HepG2 (cell line): ENCODE measurements at places on chromosomes 3 and 15. TPM values are rescaled to one million over a fixed set of nuclear protein-coding genes. Genes with fewer than 3 reads are reported as not detected.

- H3K4me3 ChIP-seq = no peak overlapping the region
- peaks cover 50% of the 10 kb centered on the region for H3K4me1 ChIP-seq
- peak; percentile 48 for DNase-seq
- peaks cover 29% of the 10 kb centered on the region for H3K36me3 ChIP-seq
Measured at GRCh38 chr3:129650256-129650872, 43.9 kb upstream of the PLXND1 start.

- DNase-seq = peak; percentile 74
- H3K36me3 ChIP-seq = no peaks in the 10 kb centered on the region
- peak overlapping the region; percentile 8 for H3K4me3 ChIP-seq
Measured at GRCh38 chr15:77507911-77508310, 87.2 kb downstream of the HMG20A start.

DNA sequence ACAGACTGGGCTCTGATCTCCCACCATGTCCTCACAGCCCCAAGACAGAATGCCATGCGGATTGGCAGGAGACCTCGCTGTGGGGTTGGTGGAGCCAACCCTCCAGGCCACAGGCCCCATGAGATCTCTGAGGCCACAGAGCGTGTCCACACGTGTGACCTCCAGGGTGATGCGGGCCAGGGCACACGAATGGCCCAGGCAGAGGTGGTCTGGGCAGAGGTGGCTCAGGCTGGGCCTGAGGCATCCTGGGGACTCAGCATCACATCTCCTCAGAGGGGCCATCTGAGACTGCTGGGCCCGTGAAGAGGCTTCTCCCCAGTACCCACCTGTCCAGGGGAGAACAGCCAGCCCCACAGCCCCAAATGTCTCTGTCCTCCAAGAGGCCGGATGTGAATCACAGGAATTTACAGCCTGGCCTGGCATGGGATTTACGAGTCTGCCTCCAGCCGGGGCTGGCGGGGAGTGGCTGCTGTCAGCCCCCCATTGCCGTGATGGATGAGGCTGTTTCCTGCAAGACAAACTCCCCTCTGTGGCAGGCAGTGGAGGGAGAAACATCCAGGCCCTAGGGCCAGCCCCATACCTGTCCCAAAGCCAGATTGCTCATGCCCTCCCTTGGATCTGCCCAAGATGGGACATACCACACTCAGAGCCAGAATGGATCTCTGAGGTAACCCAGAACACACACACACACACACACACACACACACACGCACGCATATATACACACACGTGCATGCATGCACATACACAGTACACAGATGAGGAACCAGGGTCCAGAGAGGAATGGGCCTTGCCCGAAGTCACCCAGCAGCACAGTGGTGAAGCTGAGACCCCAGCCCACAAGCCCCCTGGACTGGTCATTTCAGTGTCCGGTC lies 208.3 kb downstream of the TBC1D2B start:
- no peaks in the 10 kb centered on the region for H3K36me3 ChIP-seq
- H3K27me3 ChIP-seq = peaks cover under 1% of the 10 kb centered on the region; the same call in 1 of the 3 replicates
- H3K27ac ChIP-seq = no peak overlapping the region
- H3K4me3 ChIP-seq = no peak overlapping the region

GRCh38 chr3:149375501-149376196 lies 1.8 kb downstream of the TM4SF1 start:
- H3K36me3 ChIP-seq = peaks cover 10% of the 10 kb centered on the region
- H3K27ac ChIP-seq = peak overlapping the region; percentile 92
- H3K4me3 ChIP-seq = peak overlapping the region; percentile 97
- DNase-seq = no peak
- peaks cover 3% of the 10 kb centered on the region; the same call in 1 of the 3 replicates for H3K27me3 ChIP-seq
- H3K4me1 ChIP-seq = peaks cover 65% of the 10 kb centered on the region

DNA sequence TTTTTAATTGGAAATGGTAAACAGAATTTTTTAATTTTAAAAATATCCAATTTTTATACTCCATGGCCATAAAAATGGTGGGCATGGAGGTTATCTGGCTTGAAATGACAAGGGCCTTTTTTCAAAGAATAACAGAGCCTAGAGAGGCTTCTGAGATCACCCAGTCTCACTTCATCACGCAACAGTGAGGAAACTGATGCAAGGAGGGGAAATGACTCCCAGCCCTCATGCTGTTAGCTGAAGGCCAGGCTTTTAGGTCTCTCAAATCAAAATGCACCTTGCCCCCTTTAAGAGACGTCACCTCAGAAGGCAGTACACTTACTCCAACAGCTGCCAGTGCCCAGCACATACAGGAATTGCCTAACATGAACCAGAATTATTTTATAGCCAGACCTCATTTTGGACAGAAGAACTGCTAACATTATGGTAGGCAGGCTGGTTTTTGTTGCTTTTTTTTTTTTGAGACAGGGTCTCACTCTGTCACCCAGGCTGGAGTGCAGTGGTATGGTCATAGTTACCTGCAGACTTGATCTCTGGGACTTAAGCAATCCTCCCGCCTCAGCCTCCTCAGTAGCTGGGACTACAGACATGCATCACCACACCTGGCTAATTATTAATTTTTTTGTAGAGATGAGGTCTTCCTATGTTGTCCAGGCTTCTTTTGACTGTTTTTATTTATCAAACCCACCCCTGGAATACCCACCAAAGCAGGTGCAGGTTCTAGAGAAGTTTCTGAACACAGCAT lies 9.1 kb downstream of the RAB43 start:
- H3K27me3 ChIP-seq = no peaks in the 10 kb centered on the region
- DNase-seq = peak; percentile 32
- peaks cover 6% of the 10 kb centered on the region for H3K36me3 ChIP-seq
- H3K4me3 ChIP-seq = no peak overlapping the region

GRCh38 chr3:53182764-53183355 lies 21.9 kb downstream of the PRKCD start:
- no peak overlapping the region for H3K27ac ChIP-seq
- no peak overlapping the region for H3K4me3 ChIP-seq
- no peaks in the 10 kb centered on the region for H3K4me1 ChIP-seq
- H3K27me3 ChIP-seq = no peaks in the 10 kb centered on the region

- H3K36me3 ChIP-seq = no peaks in the 10 kb centered on the region
- H3K4me1 ChIP-seq = peaks cover 13% of the 10 kb centered on the region
- peak; percentile 43 for DNase-seq
- H3K4me3 ChIP-seq = no peak overlapping the region
- no peaks in the 10 kb centered on the region; the same call in 1 of the 2 replicates for H3K27me3 ChIP-seq
- no peak overlapping the region for H3K27ac ChIP-seq
Measured at GRCh38 chr15:99863550-99864198, 130.4 kb upstream of the LYSMD4 start.

- no peaks in the 10 kb centered on the region for H3K36me3 ChIP-seq
- no peak overlapping the region for H3K27ac ChIP-seq
- no peak overlapping the region for H3K4me3 ChIP-seq
Measured at GRCh38 chr15:33021806-33022389, 172.6 kb downstream of the FMN1 start.

- DNase-seq = no peak
- H3K27me3 ChIP-seq = no peaks in the 10 kb centered on the region
- no peaks in the 10 kb centered on the region for H3K4me1 ChIP-seq
- H3K4me3 ChIP-seq = no peak overlapping the region
- H3K36me3 ChIP-seq = no peaks in the 10 kb centered on the region
Measured at GRCh38 chr3:128503164-128503651, 10.2 kb upstream of the GATA2 start.

- no peak overlapping the region for H3K27ac ChIP-seq
- no peak overlapping the region for H3K4me3 ChIP-seq
- DNase-seq = no peak
- H3K4me1 ChIP-seq = no peaks in the 10 kb centered on the region
- no peaks in the 10 kb centered on the region for H3K36me3 ChIP-seq
Measured at GRCh38 chr3:141128126-141128777, 77.1 kb downstream of the SPSB4 start.

- no peak overlapping the region for H3K27ac ChIP-seq
- peaks cover 5% of the 10 kb centered on the region; the same call in 2 of the 3 replicates for H3K27me3 ChIP-seq
- H3K4me3 ChIP-seq = no peak overlapping the region
- H3K4me1 ChIP-seq = peaks cover 17% of the 10 kb centered on the region
- no peaks in the 10 kb centered on the region for H3K36me3 ChIP-seq
Measured at GRCh38 chr3:46564190-46565021, 1.7 kb downstream of the LRRC2 start.

GRCh38 chr3:192641919-192642318 lies 85.4 kb downstream of the FGF12 start:
- no peaks in the 10 kb centered on the region for H3K36me3 ChIP-seq
- H3K4me3 ChIP-seq = no peak overlapping the region
- H3K27ac ChIP-seq = no peak overlapping the region
- H3K4me1 ChIP-seq = no peaks in the 10 kb centered on the region
- H3K27me3 ChIP-seq = no peaks in the 10 kb centered on the region
- no peak for DNase-seq

CHAC1 gene
- total RNA-seq = not detected in 2 replicates

GOLGA8T gene
- total RNA-seq = not detected in 2 replicates

PLIN1 gene
- 0.73 and 1.2 TPM in 2 replicates for total RNA-seq
